Left ventricle myocardium inferior (tissue), 1 donor: ENCODE measurements at places on chromosomes 5 and 9. TPM values are rescaled to one million over a fixed set of nuclear protein-coding genes. Genes with fewer than 3 reads are reported as not detected.

ARL10 gene
- total RNA-seq = 6.0 TPM

SPINK4 gene
- total RNA-seq = not detected

TRIM14 gene
- 4.1 TPM for total RNA-seq

AFF4 gene
- total RNA-seq = 32.1 TPM

MARCOL gene
- not detected for total RNA-seq

FBN2 gene
- 34.1 TPM for total RNA-seq

ANXA2R gene
- total RNA-seq = 0.82 TPM

C9orf153 gene
- total RNA-seq = 0.38 TPM

EQTN gene
- not detected for total RNA-seq

PMPCA gene
- 80.9 TPM for total RNA-seq

NUDCD2 gene
- total RNA-seq = 13.0 TPM
